A549 treated with DMSO at 1 μM for 4 hours (cell line): ENCODE measurements at places on chromosomes 2 and 18. TPM values are rescaled to one million over a fixed set of nuclear protein-coding genes. Genes with fewer than 3 reads are reported as not detected.

CCDC141 gene
- total RNA-seq = not detected in 5 replicates

TUBA4B gene
- total RNA-seq = 0.26 to 0.46 TPM (median 0.31 TPM) in 5 replicates

DOK6 gene
- not detected in 5 replicates for total RNA-seq

ATG9A gene
- total RNA-seq = 47.0 to 55.9 TPM (median 49.7 TPM) in 5 replicates

LRATD1 gene
- 0.03 to 0.07 TPM in 2 of 5 replicates, not detected in the others for total RNA-seq

SERPINB13 gene
- total RNA-seq = not detected in 5 replicates

PID1 gene
- 2.7 to 3.5 TPM (median 2.9 TPM) in 5 replicates for total RNA-seq
